ENCODE measurements at places on chromosomes 2 and 18.

DNA sequence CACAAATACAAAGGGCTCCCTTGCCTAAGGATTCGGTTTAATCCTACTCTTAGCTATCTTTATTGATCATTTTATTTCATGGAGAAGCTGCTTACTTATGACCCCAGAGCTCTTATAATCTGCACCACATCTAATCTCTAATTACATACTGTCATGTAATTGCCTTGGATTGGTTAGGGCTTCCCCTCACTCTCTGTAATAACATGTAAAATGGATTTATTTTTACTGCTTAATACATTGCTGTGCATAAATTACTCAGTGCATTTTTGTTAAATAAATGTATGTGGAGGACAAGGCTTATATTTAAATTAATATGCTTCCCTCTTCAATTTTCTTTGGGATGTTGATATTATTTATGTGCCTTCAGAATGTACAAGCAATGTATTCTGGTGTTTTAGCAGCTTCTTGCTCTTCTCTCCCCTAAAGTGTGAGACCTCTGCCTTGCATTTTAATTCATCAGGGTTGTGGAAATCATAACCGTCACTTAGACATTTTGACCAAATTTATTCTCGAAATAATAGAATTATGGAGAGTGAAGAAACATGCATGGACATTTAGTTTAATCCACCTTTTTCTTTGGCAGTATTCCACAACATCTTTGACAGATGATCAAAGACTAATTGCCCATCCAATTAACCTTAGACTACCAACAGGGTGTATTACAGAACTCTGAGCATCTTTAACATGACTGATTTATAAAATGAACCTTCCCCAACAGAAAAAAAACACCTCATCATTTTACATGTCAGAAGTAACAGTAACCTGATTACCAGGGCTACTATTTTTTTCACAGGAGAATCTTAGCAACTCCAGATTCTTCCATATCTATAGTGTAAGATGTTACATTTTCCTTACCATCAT, 692.6 kb downstream of the LRRTM4 start:
- DNase-seq, result no peak

DNA sequence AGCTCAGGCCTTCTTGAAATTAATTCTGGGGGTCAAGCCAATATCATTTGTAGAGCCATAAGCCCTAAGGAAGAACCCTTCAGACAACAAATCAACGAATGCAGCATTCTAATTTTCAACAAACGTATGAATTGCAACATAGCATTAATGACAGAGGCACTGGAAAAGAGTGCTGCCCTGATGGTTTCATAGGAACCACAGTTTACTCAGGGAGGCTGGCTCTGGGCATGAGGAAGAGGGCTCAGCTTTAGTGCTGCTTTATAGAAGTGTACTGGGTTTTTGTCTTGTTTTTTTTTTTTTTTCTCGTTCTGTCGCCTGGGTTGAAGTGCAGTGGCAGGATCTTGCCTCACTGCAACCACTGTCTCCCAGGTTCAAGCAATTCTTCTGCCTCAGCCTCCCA, 36.1 kb upstream of the CAB39 start:
- no peak for DNase-seq

GRCh38 chr2:230972046-230972445, 23.9 kb upstream of the SPATA3 start:
- DNase-seq, result no peak

DNA sequence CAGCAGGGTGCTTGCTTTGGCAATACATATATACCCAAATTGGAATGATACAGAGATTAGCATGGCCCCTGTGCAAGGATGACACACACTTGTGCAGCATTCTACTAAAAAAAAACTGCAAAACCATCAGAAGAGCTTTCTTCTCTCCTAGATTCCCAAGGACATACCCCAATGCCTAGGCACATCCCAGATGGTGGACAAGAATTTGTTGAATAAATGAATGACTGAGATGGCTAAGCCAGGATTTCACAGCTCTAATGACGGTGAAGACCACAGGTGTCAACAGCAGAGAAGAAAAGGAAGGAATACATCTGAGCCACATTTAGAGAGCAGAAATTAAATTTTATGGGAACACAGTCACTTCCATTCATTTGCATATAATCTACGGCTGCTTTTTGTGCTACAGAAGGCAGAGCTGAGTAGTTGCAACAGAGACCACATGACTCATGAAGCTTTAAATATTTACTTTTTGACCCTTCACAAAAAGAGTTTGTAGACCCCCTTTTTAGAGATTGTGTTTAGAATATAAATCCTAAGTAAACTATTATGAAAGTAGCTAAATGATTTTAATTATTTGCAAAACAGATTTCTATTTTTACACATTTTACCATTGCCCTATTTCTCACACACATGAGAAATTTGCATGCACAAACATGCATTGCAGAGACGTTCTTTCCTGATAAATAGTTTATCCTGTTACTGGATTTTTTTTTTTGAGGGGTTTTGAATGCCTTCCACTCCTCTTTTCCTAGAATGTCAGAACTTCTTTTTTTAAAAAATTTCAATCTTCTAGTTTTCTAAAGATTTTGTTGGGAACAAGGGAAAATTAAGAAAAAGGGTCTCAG, 119.0 kb downstream of the PMAIP1 start:
- DNase-seq, result no peak

DNA sequence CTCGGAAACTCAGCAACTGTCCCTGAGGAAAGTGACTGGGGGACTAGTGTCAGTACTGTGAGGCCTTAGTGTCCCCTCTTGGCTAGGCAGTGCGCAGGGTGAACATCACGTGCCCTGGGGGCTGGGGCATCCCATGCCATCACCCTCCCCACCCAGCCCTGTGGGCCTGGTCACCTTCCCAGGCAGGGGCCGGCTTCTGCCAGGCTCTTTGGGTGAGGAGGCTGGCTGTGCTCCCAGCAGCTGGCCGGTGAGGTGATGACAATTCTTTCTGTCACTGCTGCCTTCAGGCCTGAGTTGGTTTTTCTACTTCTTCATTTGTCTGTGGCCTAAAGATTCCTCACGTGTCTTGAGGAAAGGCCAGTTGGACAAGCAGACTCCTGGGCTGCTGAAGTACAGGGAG, 180.8 kb downstream of the KLHL29 start:
- no peak for DNase-seq

- DNase-seq, result no peak
Observed at GRCh38 chr2:200379481-200380090, 73.1 kb downstream of the SPATS2L start.

GRCh38 chr2:120298173-120298835, 45.7 kb downstream of the RALB start:
- DNase-seq, result no peak

DNA sequence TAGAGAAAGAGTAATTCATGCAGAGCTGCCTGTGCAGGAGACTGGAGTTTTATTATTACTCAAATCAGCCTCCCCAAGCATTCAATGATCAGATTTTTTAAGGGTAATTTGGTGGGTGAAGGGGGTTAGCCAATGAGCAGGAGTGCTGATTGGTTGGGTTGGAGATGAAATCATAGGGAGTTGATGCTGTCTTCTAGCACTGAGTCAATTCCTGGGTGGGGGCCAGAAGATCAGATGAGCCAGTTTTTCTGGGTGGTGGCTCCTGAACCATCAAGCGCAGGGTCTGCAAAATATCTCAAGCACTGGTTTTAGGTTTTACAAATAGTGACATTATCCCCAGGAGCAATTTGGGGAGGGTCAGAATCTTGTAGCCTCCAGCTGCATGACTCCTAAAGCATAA, 312.8 kb upstream of the THSD7B start:
- no peak for DNase-seq

DNA sequence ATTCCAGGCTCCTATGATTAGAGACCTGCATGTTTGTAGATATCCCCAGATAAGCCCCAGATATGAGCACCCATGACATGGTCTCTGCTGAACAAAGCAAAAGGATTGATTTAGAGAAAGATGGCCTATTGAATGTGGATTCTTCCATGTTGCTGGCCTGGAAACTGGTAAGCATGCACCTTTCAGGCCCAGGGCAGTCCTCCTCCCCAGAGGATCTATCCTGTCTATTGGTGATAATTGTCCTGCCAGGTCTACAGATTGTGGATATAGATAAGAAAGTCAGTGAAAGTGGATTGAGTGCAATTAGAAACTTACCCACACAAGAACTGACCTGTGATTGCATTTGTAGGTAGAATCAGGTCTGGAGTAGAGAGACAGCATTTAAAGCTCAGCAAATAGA, 256.9 kb upstream of the SIX3 start:
- DNase-seq, result no peak

DNA sequence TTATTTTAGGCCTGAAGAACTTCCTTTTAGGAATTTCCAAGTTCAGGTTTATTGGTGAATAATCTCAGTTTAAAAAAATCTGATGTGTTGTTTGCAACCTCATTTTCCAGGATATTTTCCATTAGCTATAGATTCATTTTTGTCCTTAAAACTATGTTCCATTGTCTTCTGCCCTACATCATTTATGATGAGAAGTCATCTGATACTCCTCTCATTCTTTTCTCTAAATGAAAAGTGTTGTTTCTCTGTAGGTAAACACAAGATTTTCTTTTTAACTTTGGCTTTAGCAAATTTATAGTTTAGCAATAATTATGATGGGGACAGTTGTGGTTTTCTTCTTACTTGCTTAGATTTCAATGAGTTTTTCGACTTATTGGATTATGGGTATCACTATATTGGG, 427.3 kb downstream of the DCDC2C start:
- DNase-seq, result no peak

DNA sequence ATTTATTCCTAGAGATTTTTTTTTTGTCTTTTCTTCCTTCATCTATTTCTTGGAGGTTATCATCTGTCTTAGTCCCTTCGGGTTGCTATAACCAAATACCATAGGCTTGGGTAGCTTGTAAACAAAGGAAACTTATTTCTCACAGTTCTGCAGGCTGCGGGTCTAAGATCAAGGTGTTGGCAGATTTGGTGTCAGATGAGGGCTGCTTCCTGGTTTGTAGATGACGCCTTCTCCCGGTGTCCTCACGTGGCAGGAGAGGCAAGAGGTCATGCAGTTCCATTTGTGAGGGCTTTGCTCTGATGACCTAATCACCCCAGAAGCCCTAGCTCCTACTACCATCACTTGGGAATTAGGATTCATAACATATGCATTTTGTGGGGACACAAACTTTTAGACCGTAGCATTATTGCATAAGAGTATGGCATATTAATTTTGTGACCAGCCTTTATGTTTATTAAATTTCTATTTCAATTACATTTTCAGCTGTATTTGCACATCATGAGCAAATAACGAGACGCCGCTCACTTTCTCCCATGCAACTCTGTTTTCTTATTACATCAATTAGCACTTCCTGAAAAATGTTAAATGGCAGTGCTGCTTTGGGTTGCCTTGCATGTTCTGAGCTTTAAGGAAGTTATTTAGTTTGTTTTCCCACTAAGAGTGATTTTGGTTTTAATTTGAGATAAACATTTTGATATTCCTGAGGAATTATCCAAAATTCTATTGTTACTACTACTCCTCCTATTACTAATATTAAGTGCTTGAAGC, 246.4 kb upstream of the HDAC4 start:
- no peak for DNase-seq

DNA sequence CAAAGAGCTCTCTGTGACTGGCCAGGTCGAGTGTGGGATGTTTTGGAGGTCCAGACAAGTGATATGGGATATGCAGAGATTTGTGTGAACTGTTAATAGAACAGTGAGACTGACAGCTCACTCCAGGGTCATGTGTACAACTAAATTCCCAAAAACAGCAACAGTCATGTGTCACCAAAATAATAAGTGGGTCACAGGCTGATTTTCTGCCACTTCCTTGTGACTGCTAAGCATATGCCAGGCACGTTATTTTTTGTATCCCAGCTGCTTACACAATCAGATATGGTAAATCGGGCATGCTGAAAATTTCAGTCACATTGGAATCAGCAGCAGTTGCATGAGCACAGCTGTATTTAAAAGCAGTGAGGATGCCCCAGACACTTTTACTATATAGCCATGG, 198.7 kb downstream of the PTGR3 start:
- no peak for DNase-seq

- DNase-seq, result no peak
Observed at GRCh38 chr18:51339856-51340255, 142.4 kb upstream of the MEX3C start.

- DNase-seq, result no peak
Observed at GRCh38 chr2:106804161-106804560, 81.8 kb downstream of the ST6GAL2 start.

GRCh38 chr2:102764083-102764482, 2.3 kb downstream of the TMEM182 start:
- no peak for DNase-seq

GRCh38 chr2:55175254-55176093, 56.6 kb downstream of the CLHC1 start:
- DNase-seq, result no peak

GRCh38 chr2:239177908-239178307, 222.9 kb downstream of the HDAC4 start:
- no peak for DNase-seq
